ENCODE measurements at places on chromosomes 3 and 15.

GRCh38 chr3:149751551-149751950 is 738 bp downstream of the COMMD2 start:
- no peak for DNase-seq

- no peak for DNase-seq
Measured at GRCh38 chr3:135503760-135504686, 461.5 kb upstream of the PPP2R3A start.

DNA sequence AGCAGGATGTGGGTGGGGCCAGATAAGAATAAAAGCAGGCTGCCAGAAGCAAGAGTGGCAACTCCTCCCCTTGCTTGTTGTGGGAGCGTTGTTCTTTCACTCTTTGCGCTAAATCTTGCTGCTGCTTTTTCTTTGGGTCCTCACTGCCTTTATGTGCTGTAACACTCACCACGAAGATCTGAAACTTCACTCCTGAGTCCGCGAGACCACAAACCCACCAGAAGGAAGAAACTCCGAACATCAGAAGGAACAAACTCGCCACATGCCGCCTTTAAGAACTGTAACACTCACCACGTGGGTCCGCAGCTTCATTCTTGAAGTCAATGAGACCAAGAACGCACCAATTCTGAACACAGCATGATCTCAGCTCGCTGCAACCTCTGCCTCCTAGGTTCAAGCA is 72.9 kb downstream of the IL12A start:
- DNase-seq, result no peak

DNA sequence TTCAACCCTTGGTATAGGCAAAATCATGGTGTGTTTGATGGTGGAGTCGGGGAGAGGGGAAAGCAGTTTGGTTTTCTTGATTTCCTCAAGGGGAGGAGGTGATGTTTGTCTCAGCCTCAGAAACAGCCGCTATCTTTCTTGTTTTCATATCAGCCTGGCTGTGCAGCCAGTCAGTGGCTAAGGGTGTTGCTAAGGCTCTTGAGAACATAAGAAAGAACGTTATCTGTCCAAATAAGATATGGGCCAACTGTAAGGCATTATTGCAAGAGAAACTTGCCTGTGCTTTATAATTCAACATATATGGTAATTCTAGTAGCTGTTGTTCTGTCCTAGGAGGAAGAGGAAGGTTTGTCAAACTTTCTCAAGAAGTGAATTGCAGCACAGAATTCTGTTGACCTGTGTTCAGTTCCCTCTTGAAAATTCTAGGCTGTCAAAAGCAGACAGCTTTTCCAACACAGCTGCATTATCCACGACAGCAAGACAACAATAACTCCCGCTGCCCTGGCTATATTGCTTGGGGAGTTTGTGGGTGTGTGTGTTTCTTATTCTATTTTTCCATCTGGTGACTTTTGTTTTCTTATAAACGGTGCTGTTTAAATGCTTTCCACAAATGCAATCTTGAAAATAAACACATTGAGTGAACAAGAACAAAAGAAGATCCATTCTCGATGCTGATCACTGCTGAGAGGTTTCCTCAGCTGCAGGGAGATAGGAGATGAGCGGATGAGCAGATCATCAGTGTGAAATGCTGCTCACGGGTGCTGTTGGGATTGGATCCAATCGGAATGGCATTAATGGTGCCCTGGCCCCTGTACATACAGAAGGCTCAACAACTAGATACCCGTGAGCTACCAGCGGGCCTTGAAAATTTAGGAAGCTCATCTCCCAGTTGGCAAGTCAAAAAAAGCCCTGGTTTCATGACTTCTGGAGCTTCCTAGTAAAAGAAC is 90.8 kb upstream of the TNFAIP8L3 start:
- DNase-seq, result no peak

GRCh38 chr3:144142151-144142840 is 170.7 kb downstream of the DIPK2A start:
- DNase-seq, result no peak

DNA sequence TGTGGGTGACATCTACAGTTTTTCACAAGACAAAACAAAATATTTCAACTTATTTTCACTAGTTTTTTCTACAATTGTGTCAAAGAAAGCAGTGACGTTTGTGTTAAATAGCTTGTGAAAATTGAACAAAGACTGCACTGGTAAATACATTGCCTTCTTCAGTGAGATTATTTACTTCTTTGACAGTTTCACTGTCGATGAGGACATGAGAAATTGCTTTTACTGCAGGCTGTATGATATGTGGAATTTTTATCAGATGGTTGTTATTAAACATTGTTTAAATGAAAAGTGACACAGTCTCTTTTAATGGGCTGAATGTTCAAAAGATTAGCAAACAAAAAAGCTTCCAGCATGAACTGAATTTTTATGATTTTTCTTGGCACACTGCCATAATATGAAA is 773.9 kb upstream of the CADM2 start:
- DNase-seq, result no peak

DNA sequence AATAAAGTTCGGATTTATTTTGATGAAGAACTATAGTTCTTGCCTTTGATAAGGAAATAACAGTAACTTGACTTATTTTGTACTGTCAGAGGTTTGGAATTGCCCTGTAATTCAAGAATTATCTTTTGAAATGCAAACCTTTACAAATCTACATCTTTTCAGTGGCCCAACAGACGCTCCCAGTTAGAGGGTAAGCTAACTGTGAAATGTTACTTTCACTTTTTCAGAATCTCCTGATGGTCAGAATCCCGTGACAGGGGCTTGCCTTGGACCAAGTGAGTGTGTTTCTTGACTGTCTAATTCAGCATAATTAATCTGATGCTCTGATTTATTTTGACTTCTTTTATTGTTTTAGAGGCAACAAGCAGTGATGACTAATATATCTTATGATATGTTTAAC is 262.5 kb downstream of the PLOD2 start:
- no peak for DNase-seq

DNA sequence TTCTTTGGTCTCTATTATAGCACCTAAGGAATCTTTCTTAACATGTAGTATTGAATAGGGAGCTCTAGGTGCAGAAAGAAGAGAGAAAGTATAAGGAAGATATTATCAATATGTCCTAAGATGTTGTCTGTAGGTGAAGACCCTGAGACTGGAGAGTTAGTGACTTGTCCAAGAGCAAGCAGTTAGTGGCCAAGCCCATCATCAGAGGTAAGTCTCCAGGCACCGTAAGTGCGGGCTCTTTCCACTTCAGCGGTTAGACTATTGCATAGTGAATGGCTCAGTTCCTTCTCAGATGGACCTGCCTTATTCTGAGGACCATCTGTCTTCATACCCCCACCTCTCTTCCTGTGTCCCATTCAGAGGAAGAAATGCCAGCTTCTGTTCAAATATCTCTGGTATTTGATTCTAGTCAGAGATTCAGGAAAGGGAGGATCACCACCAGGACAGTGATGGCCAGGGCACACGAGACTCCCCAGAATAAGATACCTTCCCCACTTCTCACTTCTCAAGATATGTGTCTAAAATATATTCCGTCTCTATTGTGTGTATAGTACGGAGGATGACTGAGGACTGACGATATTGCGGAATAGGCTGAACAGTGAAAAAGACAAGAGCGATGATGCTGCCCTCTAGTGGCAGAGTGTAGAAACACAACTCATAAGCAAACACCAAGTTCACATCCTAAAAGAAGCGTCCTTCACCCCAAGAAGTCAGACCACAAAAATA is 19.1 kb upstream of the ADGRG7 start:
- DNase-seq, result peak; percentile 13

DNA sequence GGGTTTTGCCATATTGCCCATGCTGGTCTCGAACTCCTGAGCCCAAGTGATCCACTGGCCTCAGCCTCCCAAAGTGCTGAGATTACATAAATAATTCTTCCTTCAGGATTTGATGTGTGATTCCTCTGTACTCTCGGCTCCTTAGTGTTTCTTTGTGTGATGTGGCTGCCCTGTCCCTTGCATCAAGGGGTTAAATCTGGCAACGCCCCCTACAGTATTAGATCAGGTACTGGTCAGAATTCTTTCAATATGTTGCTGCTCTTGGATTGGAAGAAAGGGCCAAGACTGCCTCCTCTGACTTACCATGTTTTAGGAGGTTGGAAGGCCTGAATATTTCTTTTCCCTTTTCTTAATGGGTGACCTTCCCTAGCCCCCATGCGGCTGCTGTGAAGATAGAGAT is 390.6 kb upstream of the WNT5A start:
- no peak for DNase-seq
